ENCODE measurements at places on chromosomes 4 and X.

DNA sequence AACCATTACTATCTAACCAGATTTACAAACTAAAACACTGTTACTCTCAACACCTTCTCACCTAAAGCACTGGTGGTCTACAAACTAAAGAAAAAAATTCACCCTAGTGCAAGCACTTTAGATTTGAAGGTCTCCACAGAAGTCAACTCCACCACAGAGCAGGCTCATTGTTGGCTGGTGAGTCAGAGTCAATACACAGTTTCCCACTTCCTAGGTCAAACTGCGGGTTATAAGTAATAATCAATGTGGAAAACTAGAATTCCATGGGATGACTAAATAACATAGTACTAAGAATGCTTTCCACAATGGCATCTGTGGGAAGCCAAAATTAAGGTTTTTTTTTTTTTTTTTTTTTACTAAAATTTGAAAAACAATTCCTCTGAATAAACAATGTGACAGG lies 191.8 kb downstream of the PDGFC start:
- no peak for DNase-seq

DNA sequence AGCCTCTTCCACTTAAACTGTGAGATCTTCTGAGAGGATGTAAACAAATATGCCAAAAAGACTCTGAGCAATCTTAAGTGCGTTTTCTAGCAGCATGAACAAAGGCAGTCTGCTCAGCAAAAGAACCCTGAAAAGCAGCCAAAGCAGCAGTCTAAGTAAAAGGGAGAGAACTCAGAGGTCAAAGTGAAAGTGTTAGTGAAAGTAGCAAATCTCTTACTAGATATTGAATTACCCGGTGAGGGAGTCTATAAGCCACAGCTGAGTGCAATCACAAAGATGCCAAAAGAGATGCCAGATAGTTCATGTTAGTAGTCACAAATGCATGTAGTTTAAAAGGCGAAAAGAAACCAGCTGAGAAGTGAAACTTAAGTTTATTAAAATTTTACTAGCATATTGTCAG lies 7.9 kb upstream of the GNRHR start:
- DNase-seq, result no peak

DNA sequence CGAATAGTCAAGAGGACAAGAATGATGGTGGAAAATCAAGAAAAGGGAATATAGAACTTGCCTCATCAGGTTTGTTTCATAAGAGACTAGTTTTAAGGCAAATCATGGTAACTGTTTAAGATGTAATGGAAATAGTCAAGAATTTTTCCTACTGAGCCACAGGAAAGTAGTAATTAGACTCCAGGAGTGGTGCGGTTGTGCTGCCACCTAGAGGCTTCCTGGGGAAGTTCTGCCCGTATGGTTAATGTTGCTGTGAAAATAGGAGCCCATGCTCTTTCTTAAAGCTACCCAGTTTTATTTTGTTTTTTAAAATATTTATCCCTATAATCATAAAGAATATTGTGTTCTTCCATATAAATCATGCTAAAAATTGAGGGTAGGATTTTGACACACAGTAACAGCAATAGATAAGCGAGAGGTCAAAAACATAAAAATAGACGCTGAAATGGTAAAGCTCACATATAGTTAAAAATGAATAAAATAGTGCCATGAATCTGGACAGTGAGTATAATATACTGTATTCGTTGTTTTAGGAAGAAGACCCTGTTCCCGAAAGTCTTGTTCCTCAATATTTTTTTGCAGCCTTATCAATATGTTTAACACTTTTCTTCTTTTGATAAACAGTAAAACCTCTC lies 87.0 kb downstream of the PHOX2B start:
- peak; percentile 41 for DNase-seq

- no peak for DNase-seq
These were observed 28.5 kb downstream of the TRIM61 start for GRCh38 chr4:164948975-164949374.

DNA sequence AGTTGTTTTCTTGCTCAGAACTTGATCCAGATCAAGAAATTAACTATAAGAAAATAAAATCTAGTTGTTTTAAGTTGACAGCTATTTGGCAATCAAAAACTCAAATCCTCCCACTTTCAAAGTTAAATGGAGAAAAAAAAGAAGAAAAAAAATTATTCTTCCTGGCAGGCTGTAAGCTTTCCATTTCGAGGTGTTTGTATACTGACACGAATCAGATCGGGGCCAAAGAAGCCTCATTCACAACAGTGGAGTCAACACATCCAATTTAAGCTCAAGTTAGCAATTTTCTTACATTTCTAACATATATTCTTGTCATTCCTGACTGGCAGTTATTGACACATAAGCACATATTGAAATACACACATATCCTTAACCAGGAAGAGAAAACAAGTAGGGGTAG lies 119.4 kb downstream of the UNC5C start:
- DNase-seq, result no peak

All from stimulated activated CD4-positive, alpha-beta T cell treated with anti-CD3 and anti-CD28 coated beads, Interleukin-2, amount 100 ng/mL, for 24 hours (primary cell).